Bladder microvascular endothelial cell (primary cell): ENCODE measurements at places on chromosomes 7 and 10. TPM values are rescaled to one million over a fixed set of nuclear protein-coding genes. Genes with fewer than 3 reads are reported as not detected.

TMEM229A gene
- not detected in 2 replicates for total RNA-seq

C10orf62 gene
- total RNA-seq: 0.06 TPM in 1 of 2 replicates, not detected in the other

TMEM213 gene
- total RNA-seq: not detected in 2 replicates

MSS51 gene
- total RNA-seq: 0.49 and 1.4 TPM in 2 replicates

FAM25G gene
- total RNA-seq: not detected in 2 replicates
